ENCODE measurements at places on chromosomes 16 and 17. TPM values are rescaled to one million over a fixed set of nuclear protein-coding genes. Genes with fewer than 3 reads are reported as not detected.

DNA sequence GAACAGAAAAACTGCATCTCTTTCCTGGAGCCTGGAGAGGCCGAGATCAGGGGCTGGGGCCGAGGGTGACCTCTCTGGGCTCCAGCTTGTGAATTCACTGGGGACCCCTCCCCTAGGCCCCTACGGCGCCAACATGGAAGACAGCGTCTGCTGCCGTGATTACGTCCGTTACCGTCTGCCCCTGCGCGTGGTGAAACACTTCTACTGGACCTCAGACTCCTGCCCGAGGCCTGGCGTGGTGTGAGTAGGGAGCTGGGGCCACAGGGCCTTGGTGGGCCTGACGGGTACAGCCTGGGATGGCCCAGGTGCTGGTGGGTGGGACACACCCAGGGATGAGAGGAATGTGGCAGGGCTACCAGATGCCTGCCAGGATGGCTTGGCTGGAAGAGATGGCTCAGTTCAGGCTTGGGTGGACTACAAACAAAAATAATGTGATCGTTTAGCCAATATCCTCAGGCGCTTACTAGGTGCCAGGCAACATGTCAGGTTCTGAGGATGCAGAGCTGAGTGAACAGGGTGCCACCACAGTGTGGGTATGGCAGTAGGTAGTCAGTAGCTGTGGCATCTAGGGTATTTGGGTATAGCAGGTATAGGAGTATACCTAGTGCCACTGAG is 1.8 kb downstream of the CCL22 start:
- H3K4me3 ChIP-seq, result no peak overlapping the region
- no peaks in the 10 kb centered on the region for H3K4me1 ChIP-seq
- no peak for DNase-seq

- H3K4me3 ChIP-seq, result no peak overlapping the region
- no peaks in the 10 kb centered on the region for H3K27me3 ChIP-seq
- no peak overlapping the region for H3K27ac ChIP-seq
- H3K36me3 ChIP-seq, result peaks cover 17% of the 10 kb centered on the region
- no peaks in the 10 kb centered on the region for H3K4me1 ChIP-seq
Measured at GRCh38 chr17:42817866-42818265, 6.2 kb downstream of the BECN1 start.

- no peaks in the 10 kb centered on the region for H3K4me1 ChIP-seq
- no peak overlapping the region for H3K4me3 ChIP-seq
- no peak for DNase-seq
- H3K27ac ChIP-seq, result no peak overlapping the region
- no peaks in the 10 kb centered on the region for H3K27me3 ChIP-seq
Measured at GRCh38 chr17:9907131-9907530, 2.1 kb upstream of the RCVRN start.

GRCh38 chr16:11194913-11195312 is 61.1 kb downstream of the SOCS1 start:
- no peak overlapping the region for H3K27ac ChIP-seq
- H3K27me3 ChIP-seq, result no peaks in the 10 kb centered on the region
- no peaks in the 10 kb centered on the region for H3K36me3 ChIP-seq
- no peak overlapping the region for H3K4me3 ChIP-seq
- no peak for DNase-seq
- no peaks in the 10 kb centered on the region for H3K4me1 ChIP-seq

- no peak overlapping the region for H3K27ac ChIP-seq
- H3K4me1 ChIP-seq, result peaks cover 14% of the 10 kb centered on the region
- no peak for DNase-seq
- H3K4me3 ChIP-seq, result no peak overlapping the region
- no peaks in the 10 kb centered on the region for H3K27me3 ChIP-seq
Measured at GRCh38 chr17:71335212-71335611, 785.6 kb upstream of the SOX9 start.

- DNase-seq, result no peak
- H3K4me3 ChIP-seq, result no peak overlapping the region
- no peaks in the 10 kb centered on the region for H3K4me1 ChIP-seq
- no peaks in the 10 kb centered on the region for H3K27me3 ChIP-seq
- H3K27ac ChIP-seq, result no peak overlapping the region
Measured at GRCh38 chr16:10522966-10523365, 57.4 kb downstream of the EMP2 start.

DNA sequence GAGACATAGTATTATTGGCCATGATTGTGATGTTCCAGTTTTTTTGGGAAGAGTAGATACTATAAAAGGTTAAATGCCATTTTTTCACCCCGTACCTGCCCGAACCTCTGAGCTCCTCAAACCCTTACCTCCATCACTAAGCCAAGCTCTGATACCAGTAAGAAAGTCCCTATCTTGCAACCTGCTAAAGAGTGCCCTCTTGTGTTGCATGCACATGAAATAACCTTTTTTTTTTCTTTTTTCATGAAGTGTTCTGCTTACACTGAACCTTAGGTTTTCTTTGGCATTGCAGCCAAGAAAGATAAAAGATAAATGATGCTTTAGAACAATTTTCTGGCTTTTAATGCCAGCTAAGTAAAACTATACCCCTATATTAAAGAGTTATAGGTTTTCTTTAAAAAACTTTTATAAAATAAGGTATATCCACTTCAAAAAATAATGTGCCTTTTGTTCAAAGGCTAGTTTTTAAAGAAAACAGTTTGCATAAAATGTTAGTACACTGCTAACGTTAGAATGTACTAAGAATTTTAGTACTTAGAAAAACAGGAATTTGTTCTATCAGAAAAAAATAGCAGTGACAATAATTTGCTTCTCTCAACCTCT is 295.3 kb upstream of the PMFBP1 start:
- H3K27me3 ChIP-seq, result no peaks in the 10 kb centered on the region
- H3K4me3 ChIP-seq, result no peak overlapping the region
- no peak overlapping the region for H3K27ac ChIP-seq

- 0 out of 2 replicates have a peak, but pooled peaks cover 4% of the 10 kb centered on the region for H3K36me3 ChIP-seq
- H3K4me3 ChIP-seq, result peak overlapping the region; percentile 98
- H3K27ac ChIP-seq, result 0 out of 2 replicates have a peak overlapping the region, but pooled peaks have one; percentile 26
Measured at GRCh38 chr16:68233085-68233834, 2.7 kb downstream of the ESRP2 start.

DNA sequence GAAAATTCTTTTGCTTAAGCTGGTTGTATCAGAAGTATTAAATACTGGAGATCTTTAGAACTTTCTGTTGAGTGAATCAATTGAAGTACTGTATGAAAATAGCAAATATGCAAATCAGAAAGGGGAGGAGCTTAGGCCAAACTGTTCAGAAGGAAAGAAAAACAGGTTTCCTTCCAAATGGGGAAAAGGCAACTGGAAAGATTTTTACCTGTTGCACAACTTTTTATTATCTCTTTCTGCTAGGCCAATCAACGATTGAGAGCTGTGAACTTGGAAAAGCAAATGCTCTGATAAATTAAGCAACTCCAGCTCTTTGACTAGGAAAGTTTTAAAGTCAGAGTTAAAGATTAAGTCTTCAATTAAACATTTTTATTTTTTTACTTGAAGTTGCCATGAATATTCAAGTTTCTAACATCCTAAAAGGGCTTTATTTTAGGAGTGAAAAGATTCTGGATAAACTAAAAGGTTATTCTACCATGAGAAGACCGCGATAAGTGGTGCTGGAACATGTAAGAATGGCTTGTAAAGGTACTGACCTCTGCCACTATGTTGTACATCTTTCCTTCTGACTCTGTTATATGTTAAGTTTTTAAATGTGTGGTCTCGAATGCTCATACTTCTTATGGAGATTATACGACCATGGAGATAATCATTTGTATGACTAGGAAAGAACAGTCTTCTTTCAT is 16.5 kb downstream of the DCUN1D3 start:
- H3K27me3 ChIP-seq, result no peaks in the 10 kb centered on the region
- peaks cover 15% of the 10 kb centered on the region for H3K4me1 ChIP-seq
- H3K4me3 ChIP-seq, result no peak overlapping the region
- no peaks in the 10 kb centered on the region for H3K36me3 ChIP-seq
- DNase-seq, result no peak
- no peak overlapping the region for H3K27ac ChIP-seq

DNA sequence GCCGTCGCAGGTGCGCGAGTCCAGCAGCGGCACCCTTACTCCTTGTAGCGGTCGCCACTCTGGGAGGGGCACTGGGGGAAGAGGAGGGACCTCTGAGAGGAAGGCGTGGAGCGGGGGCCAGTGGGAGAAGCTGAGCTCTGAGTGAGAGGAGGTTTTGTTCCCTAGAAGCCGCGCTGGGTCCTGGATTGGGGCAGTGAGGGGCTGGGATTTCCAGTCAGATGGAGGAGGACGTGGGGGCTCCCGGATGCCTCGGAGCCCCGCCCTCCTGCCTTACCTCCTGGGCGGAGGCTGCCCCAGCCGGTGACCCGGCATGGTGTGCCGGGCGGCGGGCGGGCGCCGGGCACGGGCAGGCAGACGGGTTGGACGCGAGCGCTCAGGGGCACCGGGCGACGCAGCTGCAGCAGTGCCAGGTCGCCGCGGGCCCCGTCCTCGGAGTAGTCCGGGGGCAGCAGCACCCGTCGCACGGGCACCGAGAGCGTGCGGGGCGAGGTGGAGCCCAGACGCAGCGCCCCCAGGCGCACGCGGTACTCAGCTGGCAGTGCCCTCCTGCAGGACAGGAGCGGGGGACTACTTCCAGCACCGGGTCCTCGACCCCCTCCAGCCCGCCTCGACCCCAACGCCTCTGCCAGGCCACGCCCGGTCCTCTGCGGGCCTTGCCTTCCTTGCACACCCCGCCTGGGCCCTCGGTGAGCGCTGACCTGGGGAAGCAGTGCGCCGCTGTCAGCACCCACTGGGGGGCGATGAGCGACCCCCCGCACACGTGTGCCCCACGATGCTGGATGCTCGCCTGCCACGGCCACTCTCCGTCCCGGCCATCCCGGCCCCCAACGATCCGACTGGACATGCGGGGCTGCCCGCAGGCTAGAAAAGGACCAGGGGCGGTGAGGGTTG is 2.0 kb downstream of the PRSS33 start:
- H3K4me3 ChIP-seq, result peak overlapping the region; percentile 61
- peaks cover 29% of the 10 kb centered on the region for H3K27me3 ChIP-seq
- no peaks in the 10 kb centered on the region for H3K36me3 ChIP-seq
- no peak overlapping the region for H3K27ac ChIP-seq
- peak; percentile 56 for DNase-seq
- no peaks in the 10 kb centered on the region for H3K4me1 ChIP-seq

- no peaks in the 10 kb centered on the region for H3K27me3 ChIP-seq
- no peak overlapping the region for H3K27ac ChIP-seq
- peak; percentile 71 for DNase-seq
- peaks cover 12% of the 10 kb centered on the region for H3K4me1 ChIP-seq
Measured at GRCh38 chr16:87392821-87393679, 914 bp downstream of the MAP1LC3B start.

- H3K4me3 ChIP-seq, result peak overlapping the region; percentile 67
- H3K27me3 ChIP-seq, result no peaks in the 10 kb centered on the region
- H3K36me3 ChIP-seq, result no peaks in the 10 kb centered on the region
- peak; percentile 79 for DNase-seq
Measured at GRCh38 chr17:60601447-60602384, 1.7 kb downstream of the PPM1D start.

GRCh38 chr16:5438591-5438990 is 341.0 kb upstream of the EEF2KMT start:
- no peak overlapping the region for H3K4me3 ChIP-seq
- no peak for DNase-seq

DNA sequence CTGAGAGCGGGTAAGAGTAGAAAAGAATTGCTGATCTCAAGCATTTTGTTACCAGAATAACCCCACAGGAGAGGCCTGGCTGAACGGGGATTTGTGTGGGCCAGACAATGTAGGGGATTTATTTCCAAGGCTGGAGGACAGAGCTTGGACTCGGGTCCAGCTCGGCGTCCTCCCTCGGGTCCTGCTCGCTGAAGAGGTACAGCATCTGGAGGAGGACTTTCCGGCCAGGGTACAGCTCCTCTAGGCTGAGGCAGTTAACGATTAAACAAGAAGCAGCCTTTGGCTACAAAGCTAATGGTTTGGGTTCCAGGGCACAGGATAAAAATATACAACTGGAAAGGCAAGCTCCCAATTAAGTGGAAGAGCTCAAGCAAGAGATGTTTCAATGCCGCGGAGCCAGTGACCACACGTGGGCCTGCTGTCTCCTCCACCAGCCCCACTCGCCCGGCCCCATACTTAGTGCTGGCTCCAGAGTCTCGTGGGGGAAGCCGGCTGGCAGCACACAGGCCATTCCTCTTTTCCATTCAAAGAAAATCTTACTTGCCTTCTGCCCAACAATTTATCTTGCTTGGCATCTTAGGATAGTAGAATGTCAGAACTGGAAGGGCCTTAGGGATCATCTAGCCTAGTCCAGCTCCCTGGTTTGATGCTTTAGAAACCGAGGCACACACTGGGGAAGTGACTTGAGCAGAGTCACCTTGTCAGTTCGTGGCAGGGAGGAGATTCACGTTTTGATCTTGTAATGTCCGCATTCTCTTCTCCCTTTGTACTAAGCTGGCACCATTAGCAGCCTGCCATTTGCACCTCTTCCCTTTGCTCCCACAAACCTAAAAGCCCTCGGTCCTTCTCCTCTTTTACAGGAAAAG is 85.9 kb upstream of the TBX2 start:
- DNase-seq, result no peak
- no peak overlapping the region for H3K4me3 ChIP-seq
- H3K27me3 ChIP-seq, result no peaks in the 10 kb centered on the region

GRCh38 chr16:89101303-89102040 is 7.8 kb downstream of the ACSF3 start:
- no peak for DNase-seq
- no peak overlapping the region for H3K4me3 ChIP-seq
- no peaks in the 10 kb centered on the region for H3K27me3 ChIP-seq
- no peaks in the 10 kb centered on the region for H3K36me3 ChIP-seq
- no peak overlapping the region for H3K27ac ChIP-seq

DNA sequence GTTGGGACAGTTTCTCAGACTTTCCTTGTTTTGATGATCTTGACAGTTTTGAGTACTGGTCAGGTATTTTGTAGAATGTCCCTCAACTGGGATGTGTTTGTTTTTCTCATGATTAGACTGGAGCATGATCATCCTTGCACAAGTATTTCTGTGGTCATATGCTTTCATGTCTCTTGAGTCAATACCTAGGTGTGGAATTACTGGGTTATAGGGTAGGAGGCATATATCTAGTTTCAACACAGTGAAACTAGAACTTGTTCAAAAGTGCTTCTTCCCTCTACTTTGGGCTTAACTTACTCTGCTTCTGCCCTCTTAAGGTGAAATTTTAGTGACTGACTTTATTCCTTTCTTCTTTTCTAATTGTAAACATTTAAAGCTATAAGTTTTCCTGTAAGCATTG is 30.1 kb downstream of the IKZF3 start:
- no peaks in the 10 kb centered on the region for H3K27me3 ChIP-seq
- no peak overlapping the region for H3K27ac ChIP-seq
- DNase-seq, result no peak
- no peak overlapping the region for H3K4me3 ChIP-seq
- no peaks in the 10 kb centered on the region for H3K36me3 ChIP-seq

Gene TPSAB1
- total RNA-seq, result not detected

Gene ABCA6
- not detected for total RNA-seq

Gene CSH2
- not detected for total RNA-seq

Gene SNAI3
- 19.4 TPM for total RNA-seq

Gene CBFA2T3
- 1.5 TPM for total RNA-seq

Gene GRIN2A
- total RNA-seq, result 5.1 TPM

Gene TAC4
- not detected for total RNA-seq

Data from GM23338 (cell line).